CD4-positive, alpha-beta T cell treated with Interleukin-17A for 4 hours (primary cell): ENCODE measurements at places on chromosomes 7 and 10.
A peak's percentile ranks its signal among the peaks of the same experiment; 100 is the strongest.

DNA sequence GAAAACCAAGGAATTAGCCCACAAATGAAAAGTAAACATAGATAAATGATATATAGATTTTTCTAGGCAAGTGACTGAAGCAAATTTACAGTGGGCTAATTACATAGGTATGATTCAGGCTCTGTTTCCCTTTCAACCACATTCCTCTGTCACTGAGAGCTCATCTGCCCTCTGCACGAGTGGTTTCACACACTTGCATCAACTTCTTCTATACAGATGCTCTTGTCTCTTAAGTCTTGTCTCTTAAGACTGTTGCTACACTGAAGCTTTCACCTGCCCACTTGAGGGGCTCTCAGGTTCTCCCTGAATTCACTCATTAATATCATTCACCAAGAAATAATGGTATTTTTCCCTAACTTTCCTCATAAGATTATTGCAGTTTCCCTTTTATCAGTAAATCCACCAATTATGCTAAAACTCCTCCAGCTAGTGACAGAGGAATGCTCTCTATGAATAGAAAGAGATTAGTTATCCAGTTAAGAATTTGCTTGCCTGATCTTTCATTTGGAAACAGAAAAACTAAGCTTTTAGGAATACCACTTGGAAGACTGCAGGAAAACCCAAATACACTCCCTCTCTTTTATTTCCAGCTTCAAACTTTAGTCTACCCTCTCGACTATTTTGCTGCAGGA is 95.7 kb downstream of the ELAPOR2 start:
- DNase-seq = no peak

GRCh38 chr10:1050554-1050953 is 1.6 kb upstream of the IDI1 start:
- DNase-seq = peak; percentile 41

- no peak for DNase-seq
These were observed 112.5 kb downstream of the WNT2 start for GRCh38 chr7:117210397-117210796.

DNA sequence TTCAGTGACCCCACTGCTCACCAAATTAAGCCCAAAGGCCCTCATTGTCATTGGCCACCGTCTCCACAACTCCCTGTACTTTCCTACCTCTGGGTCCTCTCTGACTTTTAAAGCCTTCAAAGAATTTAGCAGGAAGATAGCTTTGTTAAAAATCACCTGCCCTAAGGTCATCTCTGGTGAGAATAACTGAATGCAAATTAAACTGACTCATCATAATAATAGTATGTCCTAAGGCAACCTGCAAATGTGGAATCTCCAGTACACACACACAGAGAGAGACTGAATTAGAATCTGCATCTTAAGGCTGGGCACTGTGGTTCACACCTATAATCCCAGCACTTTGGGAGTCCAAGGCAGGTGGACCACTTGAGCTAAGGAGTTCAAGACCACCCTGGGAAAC is 24.1 kb downstream of the OAT start:
- DNase-seq = no peak

DNA sequence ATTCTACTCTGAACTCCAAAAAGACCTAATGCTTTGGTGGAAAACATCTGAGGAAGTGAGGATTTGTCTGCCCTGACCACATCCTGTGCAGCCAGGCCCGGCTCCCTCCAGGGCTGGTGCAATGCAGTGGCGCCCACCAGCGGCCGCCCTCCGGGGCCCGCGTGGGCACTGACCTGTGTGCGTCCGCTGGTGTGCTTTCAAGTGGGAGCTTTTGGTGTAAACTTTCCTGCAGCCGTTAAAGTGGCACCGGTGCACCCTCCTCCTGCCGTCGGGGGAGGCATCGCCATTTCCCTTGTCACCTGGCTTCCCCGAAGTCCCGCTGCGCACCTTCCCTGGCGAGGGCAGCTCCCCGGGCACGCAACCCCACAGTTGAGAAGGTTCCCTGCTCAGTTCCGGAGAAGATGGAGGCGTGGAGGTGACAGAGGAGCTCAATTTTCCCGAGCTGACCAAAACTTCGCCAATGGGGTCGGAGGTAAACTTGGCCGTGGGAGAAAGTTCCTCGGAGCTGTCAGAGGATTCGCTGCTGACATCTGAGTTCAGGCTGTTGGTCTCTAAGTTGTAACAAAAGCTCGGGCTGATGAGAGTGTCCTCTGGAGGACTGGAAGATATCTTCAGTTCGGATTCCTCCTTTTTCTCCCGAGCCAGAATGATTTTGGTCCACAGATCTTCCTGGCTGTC is 3.4 kb downstream of the KLF6 start:
- DNase-seq = peak; percentile 67

DNA sequence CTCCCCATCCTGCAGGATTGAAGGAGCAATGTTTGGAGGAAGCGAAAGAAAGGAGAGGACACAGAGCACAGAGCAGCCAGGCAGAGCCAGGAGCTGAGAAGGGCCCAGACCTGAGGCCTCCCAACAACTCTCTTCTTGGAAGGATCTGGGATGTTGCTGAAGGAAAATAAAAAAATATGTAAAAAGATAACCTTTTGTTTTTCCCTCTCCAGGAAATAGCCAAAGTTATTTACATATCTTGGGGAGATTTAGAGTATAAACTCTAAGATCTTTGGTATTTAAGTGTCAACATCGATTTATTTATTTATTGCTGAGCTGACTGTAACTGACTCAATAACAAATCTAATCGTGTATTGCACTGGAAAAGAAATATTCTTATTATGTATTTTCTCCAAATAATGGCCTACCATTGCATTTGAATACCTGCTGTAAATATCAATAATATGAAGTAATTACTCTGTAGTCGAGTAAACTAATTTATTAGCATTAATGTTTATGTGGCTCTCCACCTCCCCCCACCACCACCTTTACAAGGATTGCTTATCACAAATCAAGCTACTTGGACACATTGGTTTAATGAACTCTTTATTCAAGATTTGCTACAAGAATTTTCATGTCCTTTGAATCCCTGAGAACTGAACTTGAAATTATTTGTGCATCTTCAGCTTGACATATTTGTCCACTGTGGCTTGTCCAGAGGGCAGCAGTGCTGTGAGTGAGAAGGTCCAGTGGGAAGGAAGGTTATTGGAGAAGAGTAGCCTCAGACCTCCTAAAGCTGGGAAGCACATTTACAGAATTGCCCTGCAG is 1.8 kb upstream of the HOXA11 start:
- DNase-seq = no peak

DNA sequence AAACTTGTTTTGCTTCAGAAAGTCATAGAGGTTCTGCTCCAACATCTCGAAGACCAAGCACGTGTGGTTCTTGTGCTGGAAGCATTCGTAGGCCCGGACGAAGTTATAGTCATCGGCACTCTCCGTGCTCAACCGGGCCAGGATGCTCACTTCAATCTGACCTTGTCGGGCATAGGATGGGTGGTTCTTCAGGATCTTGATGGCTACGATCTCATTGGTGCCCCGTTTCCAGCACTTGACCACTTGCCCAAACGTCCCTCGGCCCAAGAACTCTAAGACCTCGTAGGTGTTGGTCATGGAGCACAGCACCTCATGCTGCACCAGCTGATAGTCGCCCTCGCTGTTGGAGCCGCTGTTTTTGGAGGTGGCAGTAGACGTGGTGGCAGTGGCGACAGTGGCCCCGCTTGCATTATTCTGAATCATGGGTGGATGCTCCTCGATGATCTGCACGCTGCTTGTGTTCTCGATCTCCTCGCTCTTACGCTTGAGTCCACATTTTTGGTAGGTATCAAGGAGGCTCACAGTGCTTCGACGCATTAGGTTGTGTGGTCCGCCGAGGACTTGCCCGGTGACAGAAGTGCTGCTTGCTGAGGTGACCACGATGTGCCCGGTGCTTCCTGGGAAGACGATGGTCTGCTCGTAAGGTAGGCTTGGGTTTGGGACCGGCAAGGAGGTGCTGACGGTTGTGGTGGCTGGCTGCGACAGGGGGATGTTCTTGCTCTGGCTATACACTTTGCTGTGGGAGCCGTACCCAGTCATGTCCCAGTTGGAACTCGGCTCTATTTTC is 61.4 kb downstream of the HIPK2 start:
- DNase-seq = no peak

DNA sequence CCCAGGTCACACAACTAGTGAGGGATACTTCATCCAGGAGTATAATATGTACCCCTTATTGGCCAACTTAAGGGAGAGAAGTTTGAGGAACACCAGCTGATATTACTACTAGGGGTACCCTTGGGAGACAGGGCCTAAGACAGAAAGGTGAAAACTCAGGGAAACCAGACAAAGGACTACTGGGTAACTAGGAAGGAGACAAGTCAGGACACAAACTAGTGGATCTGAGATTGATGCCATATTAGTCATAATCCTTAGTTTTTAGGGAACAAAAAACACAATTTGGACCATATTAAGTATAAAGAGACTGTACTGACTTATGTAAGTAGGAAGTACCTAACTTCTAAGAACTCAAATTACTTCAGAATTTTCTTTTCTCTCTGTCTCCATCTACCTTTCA is 79.3 kb upstream of the CCDC6 start:
- no peak for DNase-seq

DNA sequence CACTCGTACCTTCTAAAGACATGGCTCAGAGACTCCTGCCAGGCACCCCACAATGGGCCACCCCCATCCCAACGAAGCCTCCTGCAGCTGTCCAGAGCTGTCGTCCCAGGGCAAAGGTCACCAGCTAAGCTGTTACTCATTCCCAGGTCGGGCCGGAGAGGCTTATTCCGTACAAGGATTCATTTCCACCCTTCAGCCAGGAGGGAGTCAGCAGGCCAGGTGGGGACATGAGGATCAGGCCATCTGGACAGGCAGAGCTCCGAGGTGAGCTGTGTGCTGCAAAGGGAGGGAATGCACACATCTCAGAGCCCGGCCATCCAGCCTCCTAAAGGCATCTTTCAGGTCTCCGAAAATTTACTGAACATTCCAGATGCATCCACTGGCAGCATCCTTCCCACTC is 63.9 kb upstream of the NANOS1 start:
- no peak for DNase-seq

- DNase-seq = no peak
These were observed 85.0 kb upstream of the KIF5B start for GRCh38 chr10:32141018-32141807.

GRCh38 chr7:70598976-70599375 is 533.0 kb upstream of the GALNT17 start:
- DNase-seq = no peak

- DNase-seq = no peak
These were observed 1567.3 kb upstream of the LRRTM3 start for GRCh38 chr10:65358565-65358964.

GRCh38 chr7:71905821-71906220 is 506.3 kb downstream of the CALN1 start:
- no peak for DNase-seq

DNA sequence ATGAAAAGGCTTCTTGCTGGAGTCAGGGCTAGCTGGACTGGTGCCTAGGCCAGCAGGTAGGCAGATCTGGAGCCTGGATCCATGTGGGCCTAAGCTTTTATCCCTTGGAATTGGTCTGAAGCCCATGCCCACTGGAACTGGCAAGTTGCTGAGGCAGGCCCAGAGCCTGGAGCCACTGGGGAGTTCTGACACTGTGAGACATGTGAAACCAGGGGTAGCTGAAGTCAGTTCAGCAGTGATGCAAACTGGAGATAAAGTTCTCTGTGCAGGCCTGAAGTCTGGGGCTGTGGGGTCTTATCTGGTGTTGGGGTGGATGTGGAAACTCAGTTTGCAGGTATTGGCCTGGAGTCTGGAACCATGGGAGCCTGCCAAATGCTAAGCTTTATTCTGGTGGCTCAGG is 9.7 kb upstream of the THSD7A start:
- DNase-seq = no peak

GRCh38 chr7:57384380-57384779 is 65.6 kb upstream of the ZNF716 start:
- DNase-seq = no peak

DNA sequence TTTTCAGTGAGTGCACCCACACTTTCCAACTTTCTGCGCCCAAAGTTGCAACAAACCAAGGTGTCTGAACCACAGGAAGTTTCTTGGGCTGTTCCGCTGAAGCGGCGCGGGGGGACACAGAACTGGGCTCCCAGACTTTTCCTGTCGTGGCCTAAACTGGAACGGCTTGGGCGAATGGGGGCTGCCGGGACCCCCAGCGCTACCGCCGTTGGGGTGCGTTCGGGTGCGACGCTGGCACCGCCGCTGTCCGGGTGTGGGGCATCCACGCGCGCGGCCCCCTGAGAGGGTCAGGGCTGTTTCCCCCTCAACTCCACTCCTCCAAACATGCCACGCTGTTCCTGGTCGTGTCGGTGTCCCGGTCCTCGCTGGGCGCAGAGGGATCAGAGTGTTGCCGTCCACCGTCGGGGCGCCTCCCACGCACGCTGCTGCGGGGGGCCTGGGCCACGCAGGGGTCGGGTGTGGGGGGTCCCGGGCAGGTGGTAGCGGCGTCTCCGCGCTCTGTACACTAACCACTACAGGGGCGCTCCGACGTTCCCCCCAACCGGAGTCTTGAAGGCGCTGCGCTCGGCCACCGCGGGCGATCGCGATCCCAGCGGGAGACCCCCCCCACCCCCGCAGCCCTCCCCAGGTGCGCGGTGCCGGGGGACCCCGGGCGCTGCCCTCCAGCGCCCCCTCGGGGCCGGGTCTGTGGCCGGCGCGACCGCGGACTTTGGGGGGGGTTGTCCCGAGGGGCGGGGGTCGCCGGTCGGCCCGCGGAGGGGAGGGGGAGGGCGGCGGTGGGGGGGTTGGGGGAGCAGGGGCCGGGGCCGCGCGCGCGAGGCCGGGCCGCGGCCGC is 2.2 kb upstream of the CUX1 start:
- DNase-seq = peak; percentile 71

GRCh38 chr10:101285519-101286070 is 56.3 kb upstream of the LBX1 start:
- DNase-seq = no peak

GRCh38 chr7:17844514-17845196 is 95.6 kb downstream of the SNX13 start:
- no peak for DNase-seq

DNA sequence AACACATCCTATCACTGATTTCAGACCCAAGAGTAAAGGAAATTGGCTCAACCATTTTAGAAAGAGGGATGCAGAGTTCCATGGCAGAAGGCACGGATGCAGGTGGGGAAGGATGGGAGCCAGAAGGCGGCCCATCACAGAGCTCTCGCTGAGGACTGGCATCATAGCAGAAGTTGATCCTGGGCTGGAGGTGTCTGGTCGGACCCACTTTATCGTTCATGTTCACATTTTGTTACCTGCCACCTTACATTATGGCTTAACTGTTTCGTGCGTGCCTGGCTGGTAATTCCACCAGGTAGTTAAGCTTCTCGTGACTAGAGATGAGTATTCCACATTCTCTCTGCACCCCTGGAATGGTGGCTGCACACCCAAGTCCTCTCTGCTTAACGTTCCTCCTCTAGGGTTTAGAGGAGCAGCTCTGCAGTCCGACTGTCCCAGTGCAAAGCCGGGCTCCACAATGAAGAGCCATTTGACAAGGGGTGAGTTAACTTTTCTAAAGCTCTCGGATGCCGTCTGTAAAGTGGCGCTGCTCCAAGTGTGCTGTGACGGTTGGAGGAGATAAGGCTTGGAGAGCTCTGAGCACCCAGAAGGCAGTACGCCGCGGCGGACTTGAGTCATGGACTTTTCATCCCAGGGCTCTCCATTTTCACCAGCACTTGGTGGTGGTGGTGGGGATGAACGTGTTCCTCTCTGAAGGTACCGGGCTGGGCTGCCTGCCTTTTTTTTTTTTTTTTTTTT is 157.1 kb upstream of the SHH start:
- DNase-seq = no peak

- no peak for DNase-seq
These were observed 7.8 kb downstream of the GARIN1A start for GRCh38 chr7:128679920-128680319.
